ENCODE measurements at places on chromosomes 5 and 9.

DNA sequence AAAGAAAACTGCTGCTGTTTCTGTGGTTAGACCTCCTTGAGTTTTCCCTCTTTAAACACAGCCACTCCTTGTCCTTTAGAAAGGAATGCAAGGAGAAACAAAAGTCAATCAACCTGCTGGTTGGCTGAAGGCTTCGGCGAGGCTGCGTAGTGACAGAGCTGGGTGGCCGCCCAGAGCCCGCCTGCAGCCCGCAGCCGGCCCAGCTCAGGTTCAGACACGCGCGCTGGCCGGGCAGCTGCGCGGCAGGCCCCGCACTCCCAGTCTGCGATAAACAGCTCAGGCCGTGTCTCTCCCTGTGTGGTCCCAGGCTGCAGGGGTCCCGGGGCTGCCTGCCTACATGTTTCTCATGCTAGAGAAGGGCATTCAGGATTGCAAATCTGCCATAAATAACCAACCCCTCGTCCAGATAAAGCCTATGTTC is 115.4 kb downstream of the HSD17B3 start:
- DNase-seq, result no peak

- DNase-seq, result peak; percentile 25
Observed at GRCh38 chr9:124299515-124300090, 41.9 kb downstream of the NEK6 start.

- peak; percentile 88 for DNase-seq
Observed at GRCh38 chr5:35041261-35041660, 6.5 kb downstream of the AGXT2 start.

DNA sequence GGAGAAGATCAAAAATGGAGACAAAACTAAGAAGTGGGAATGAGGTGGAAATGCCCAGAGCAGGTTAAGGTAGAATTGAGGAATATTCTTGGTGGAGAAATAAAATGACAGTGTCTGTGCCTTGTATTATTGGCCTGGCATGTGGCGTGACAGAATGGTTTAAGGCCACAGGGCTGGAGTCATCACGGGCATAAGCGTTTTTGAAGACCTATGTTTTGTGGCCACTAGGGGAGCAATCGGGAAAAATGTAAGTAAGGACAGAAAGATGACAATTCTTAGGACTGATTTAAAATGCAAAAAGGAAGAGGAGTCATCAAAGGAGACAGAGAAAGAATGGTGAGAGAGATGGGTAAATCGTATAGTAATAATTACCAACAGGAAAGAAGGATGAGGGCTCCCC is 72.2 kb upstream of the EPB41L4A start:
- DNase-seq, result no peak

- no peak for DNase-seq
Observed at GRCh38 chr9:137878146-137878941, 762 bp downstream of the CACNA1B start.

- peak; percentile 61 for DNase-seq
Observed at GRCh38 chr5:69271376-69271775, 36.7 kb downstream of the CDK7 start.

- no peak for DNase-seq
Observed at GRCh38 chr5:1494780-1495524, 28.8 kb downstream of the LPCAT1 start.

DNA sequence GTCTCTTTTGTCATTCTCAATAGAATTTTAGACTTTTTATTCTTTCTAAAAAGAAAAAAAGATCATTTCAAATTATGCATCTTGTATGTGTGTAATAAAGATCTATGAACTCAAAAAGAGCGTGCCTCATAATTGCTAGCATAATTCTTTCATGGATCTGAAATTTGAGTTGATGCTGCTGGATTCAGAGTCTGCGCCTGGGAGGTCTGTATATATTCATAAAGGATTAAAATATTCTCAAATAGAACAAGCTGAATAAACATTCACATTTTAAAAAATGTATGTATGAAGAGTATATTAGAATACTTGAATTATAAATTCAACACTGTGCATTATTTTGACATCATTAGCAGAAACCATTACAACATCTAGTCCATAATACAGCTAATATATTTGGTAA is 297.8 kb upstream of the GRAMD2B start:
- no peak for DNase-seq

DNA sequence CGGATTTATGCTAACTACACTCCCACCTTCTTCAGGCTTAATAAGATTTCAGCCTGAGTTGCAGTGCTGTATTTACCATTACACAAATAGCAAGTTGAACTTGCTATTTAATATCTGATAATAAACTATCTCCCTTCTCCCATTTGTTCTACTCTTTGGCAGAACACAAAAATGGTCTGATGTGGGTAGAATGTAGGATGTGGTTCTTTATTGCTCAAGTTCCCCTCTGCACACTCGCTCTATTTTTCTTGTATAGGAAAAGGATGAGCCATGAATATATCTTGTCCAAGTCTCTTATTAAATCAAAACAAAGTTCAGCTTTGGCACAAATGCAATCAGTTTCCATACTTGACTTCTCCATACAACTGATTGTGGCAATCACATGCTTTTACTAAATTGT is 37.2 kb upstream of the KIF2A start:
- DNase-seq, result no peak

DNA sequence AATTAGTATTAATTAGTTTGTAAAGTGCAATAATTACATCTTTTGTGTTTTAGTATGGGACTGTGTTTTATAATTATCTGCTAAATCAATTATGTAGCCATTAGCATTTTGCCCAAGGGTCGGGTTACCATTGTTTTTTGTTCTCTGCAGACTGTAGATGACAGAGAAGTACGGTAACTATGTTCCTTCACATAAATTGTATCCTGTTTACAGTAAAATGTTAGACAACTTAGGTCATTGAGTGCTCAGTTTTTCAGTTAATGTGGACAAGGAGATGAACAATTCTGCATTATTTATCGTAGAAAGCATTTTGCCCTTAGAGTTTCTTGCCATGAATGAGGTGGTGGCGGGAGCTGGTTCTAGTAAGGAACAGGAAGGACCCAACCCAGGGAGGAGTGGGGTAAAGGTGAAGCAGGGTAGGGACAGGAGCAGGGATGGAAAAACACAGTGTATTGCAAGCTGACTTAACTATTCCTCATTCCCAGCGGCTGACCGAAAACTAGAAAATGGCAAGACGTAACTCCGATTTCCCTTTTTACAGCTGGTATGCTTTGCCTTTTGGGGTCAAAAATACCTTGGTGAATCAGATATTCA is 243.7 kb upstream of the SLC24A2 start:
- DNase-seq, result no peak

DNA sequence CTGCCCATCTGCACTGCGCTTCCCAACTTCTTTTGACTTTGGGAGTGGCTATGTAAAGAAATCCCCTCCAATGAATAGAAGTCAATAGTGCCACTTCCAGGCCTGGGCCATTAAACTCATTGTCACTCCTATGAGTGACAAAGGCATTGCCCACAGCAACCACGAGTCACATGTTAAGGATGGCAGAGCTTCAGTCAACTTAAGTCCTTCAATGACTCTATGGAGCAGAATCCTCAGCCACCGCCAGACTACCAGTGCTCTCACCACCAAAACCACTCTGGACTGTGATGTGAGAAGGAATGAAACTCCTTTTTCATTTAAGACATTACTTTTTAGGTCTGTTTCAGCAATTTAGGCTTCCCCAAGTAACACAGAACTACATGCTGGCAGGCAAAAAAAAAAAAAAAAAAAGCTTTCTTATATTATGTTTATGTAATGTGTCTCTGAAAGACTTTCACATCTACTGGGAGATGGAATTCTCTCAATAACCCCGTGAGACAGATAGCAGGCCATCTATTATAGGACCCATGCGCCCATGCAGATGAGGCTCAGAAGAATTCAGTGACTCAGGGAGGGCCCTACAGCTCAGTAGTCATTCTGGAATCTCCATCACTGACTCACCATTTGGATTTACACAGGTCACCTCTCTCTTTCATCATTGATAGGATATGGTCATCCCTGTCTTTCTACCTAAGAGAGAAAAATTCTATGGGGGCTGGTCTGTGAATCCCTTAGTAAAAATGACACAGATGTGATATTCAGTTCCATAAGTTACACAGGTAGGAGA is 180.5 kb downstream of the CEMIP2 start:
- DNase-seq, result no peak
